ENCODE measurements at places on chromosomes 13 and 19.

DNA sequence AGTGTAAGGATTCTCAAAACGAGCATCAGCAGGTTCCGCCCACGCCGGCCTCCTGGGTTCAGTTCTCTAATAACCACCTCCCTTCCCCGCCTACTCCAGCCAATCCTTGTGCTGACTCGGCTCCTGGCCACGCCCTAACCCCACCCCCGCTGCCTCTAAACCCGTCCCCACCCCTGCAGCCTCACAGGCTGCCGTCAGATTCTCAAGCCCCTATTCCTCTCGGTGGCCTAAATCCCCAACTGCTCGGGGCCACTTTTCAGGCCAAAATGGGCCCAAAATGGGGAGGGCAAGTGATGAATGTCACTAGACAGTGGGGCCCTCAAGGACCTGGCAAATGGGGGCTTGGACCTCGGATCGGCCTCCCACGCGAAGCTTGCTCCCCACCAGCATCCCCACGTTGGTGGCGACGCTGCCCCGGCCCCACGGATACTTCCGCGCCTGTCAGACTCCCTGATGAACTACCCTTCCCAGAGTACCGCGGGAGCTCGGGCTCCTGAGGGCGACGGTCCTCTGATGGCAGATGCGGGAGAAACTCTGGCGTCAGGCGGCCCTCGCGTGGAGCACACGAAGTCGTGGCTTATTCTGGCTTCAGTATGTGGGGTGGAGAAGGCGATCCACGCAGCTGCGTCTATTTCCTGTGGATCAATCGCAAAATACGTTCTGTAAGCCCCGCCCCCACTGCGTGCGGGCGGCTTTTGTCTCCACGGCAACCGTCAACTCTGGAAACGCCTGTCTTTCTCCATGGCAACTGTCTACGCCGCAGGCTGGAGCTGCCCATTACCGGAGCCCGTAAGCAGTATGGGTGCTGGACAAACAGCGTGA, 24.8 kb downstream of the ZNF473 start:
- DNase-seq: peak; percentile 62

DNA sequence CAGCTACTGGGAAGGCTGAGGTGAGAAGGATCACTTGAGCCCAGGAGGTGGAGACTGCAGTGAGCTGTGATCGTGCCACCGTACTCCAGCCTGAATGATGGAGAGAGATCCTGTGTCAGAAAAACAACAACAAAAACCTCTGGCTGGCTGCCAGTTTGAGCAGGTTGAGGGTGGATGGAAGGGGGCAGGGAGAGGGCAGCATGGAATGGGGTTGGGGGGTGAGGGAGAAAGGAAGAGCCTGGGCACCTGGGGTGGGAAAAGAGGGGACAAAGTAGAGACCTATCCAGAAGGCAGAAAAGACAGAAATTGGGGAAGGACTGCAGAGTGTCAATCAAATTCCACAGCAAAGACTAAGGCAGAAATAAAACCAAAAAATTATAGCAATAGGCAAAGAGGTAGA, 4.7 kb downstream of the SLC1A5 start:
- DNase-seq: no peak

DNA sequence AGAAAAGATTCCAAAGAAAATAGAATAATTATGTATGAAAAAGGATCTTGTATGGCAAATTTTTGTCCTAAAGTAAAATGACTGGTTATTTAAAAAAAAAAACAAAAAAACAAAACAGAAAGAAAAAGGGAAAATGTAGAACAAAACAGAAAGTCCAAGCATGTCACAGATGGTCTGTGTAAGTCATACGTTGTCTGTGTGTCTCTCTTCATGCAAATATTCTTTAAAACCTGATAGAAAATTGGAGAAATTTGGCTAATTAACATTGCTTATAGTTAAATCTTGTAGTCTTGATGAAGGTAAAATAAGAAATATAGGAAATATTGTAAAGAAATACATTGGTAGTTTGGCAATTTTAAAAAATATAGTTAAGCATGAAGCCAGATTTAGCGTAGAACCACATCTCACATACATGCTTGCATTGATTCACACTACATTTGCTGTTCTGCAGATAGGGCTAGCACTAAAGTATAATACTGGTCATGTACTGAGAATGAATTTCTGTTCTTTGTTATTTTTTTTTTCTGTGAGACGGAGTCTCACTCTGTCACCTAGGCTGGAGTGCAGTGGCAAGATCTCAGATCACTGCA, 58.4 kb downstream of the SPRYD7 start:
- DNase-seq: no peak

GRCh38 chr19:13646758-13647157, 117.6 kb upstream of the MRI1 start:
- DNase-seq: no peak

DNA sequence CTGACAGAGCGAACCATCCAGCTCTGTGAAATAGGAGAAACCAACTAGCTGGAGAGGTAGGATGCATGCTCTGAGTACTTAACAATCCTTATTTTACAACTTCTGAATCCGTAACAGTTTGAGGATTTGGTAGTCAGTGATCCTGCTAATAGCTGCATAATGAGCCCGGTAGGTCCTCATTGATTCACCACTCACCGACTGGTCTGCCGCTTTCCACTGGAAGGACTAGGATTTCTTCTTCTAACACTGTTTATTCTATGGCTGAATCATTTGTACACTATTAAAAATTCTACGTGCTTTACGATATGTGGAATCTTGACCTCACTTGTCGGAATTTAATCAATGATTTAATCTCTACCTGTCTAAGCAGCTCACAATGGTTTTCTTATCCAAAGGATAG, 33.9 kb downstream of the SPATA13 start:
- no peak for DNase-seq

DNA sequence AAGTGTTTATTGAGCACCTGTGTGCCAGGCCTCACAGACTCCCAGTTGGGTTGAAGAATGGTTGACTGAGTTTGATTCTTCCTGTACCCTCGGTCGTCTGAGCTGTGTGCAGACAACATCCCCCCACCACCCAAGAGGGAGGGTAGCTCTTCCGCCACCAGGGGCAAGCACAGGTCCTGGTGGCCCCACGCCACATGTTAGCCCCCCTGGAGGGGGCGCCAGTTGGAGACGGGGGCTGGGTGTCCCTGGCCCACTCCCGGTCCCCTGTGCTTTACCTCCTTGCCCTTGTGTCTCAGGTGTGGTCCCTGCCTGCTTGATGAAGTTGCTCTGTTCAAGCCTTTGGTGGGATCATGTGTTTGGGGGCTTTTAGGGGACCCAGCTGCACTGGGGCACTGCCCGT, 27.2 kb downstream of the COLGALT1 start:
- no peak for DNase-seq

All from left renal cortex interstitium (tissue), 4 donors.